ENCODE measurements at places on chromosomes 5 and 9. TPM values are rescaled to one million over a fixed set of nuclear protein-coding genes. Genes with fewer than 3 reads are reported as not detected.
A peak's percentile ranks its signal among the peaks of the same experiment; 100 is the strongest.

DNA sequence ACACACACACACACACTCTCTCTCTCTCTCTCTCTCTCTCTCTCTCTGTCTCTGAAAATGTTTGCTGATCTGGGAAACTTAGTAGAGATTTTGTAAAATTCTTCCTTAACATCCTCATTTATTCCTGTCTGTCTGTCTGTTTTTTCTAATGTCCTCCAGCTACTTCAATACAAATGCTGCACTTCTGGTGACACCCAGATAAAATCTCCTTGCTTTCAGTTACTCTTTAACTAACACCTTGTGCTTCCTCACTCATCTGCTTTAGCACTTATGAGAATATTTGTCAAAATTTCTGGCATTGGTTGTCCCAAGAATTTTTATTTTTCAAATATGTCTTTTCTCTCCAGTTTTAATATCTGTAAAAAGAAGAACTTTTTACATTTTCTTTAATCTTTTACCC is 35.0 kb upstream of the ARRDC3 start:
- H3K4me1 ChIP-seq: no peaks in the 10 kb centered on the region
- H3K27ac ChIP-seq: no peak overlapping the region
- no peaks in the 10 kb centered on the region for H3K36me3 ChIP-seq
- DNase-seq: no peak
- H3K4me3 ChIP-seq: no peak overlapping the region
- H3K27me3 ChIP-seq: no peaks in the 10 kb centered on the region

- no peak overlapping the region for H3K27ac ChIP-seq
- H3K4me3 ChIP-seq: no peak overlapping the region
- no peaks in the 10 kb centered on the region for H3K27me3 ChIP-seq
These were observed 997.1 kb upstream of the ARRDC3 start for GRCh38 chr5:92380069-92380770.

GRCh38 chr9:123329329-123329955 is 26.6 kb upstream of the CRB2 start:
- H3K4me3 ChIP-seq: no peak overlapping the region
- H3K36me3 ChIP-seq: no peaks in the 10 kb centered on the region
- DNase-seq: peak; percentile 86
- no peaks in the 10 kb centered on the region for H3K27me3 ChIP-seq

GRCh38 chr5:136089791-136090190 is 42.9 kb upstream of the SMAD5 start:
- no peaks in the 10 kb centered on the region for H3K36me3 ChIP-seq
- H3K27ac ChIP-seq: no peak overlapping the region
- DNase-seq: no peak
- H3K27me3 ChIP-seq: no peaks in the 10 kb centered on the region
- H3K4me3 ChIP-seq: no peak overlapping the region

GRCh38 chr9:130451509-130452388 is 7.0 kb downstream of the ASS1 start:
- peak; percentile 90 for DNase-seq
- H3K27ac ChIP-seq: peak overlapping the region; percentile 74

DNA sequence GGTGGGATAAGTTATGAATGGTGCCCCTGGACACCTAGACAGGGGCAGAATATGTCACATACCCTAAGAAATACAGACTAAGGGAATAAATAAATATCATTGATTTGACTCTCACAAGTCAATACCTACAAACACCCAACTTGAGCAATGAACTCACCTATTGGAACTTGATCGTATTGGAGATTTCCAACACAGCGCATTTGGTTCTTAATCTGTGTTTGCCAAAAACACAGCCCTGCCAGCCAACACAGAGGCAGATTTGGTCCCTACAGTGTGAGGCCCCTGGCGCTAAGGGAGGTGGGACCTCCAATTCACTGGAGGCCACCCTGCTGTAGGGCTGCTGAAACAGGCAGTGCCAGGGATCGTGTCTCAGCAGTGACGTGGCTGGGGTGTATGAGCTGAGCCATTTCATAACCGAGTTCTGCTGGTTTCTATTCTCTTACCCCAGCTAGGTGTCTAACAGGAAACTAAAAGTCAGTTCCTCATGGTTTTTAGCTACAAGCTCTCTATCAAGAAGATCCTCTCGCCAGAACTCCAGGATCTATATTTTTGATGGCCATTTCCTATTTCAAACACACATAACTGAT is 84.5 kb downstream of the SLC1A1 start:
- DNase-seq: no peak
- H3K36me3 ChIP-seq: no peaks in the 10 kb centered on the region
- H3K4me3 ChIP-seq: no peak overlapping the region

Gene SHISAL2B
- total RNA-seq: not detected

Gene BAAT
- total RNA-seq: not detected
